ENCODE measurements at places on chromosomes 16 and 17.

GRCh38 chr16:83356266-83356665 lies 451.5 kb upstream of the HSBP1 start:
- DNase-seq, result no peak

- no peak for DNase-seq
Measured at GRCh38 chr16:73171380-73171779, 123.5 kb upstream of the ZFHX3 start.

GRCh38 chr16:4263504-4264436 lies 9.1 kb downstream of the TFAP4 start:
- no peak for DNase-seq

DNA sequence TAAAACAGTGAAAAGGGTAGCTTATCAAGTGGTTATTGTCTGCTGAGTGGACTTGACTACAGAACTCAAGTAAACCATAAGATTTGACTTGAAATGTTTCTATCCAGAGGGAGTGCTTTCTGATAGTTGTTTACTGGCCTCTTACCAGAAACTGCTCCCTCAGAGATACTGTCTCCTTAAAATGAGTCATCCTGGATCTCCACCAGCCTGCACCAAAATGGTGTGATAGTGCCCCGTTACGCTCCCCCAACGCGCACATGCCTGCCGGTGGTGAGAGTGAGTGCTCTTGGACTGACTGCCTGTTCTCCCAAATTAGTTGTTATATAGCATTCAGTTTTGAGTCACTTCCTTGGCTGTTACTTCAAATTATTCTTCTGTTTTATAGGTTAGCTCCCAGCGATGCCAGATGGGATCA lies 22.9 kb downstream of the PRCD start:
- no peak for DNase-seq

GRCh38 chr17:77274096-77274845 lies 133.5 kb downstream of the SEC14L1 start:
- DNase-seq, result no peak

DNA sequence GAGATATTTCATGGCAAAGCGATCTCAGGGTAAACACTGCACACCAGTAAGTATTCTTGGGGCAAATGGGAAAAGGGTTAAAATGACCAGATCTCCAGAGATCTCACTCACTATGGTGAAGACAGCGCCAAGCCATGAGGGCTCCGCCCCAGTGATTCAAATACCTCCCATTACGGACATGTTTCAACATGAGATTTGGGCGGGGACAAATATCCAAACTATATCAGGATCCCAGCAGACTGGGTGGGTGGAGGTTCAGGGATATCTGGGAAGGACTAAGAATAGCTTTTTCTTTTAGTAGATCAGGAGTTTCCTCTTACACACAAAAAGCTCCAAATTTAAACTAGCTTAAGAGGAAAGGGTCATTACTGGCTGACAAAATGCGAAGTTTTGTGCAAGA lies 181.7 kb downstream of the WWOX start:
- no peak for DNase-seq

DNA sequence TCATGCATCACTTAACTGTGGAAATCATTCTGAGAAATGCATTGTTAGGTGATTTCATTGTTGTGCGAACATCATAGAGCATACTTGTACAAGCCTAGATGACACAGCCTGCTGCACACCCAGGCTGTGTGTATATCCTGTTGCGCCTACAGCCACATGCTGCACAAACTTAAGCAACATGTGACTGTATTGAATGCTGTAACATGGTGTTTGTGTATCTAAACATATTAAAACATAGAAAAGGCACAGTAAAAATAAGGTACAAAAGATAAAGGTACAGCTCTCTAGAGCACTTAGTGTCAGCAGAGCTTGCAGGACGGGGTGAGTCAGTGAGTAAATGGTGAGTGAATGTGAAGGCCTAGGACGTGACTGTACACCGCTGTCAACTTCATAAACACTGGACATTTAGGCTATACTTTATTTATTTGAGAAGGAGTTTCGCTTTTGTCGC lies 11.9 kb downstream of the FOXK2 start:
- no peak for DNase-seq

DNA sequence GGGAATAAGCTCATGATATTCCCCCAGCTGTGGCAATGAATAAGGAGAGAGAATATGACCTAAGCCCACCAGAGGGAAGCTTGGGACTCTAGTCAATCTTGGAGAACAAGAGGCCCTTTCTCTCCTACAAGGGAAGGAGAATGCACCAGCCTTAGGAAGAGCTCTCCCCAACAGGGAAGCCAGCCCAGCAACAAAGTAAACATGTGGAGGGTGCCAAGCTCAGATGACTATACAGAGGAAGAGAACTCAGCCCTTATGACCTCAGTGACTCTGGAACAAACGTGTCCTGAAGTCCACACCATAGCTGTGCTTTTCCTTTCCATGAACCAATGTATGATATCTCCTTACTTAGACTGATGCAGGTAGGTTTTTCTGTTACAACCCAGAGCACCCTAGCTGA lies 219.7 kb downstream of the GSG1L start:
- DNase-seq, result no peak

DNA sequence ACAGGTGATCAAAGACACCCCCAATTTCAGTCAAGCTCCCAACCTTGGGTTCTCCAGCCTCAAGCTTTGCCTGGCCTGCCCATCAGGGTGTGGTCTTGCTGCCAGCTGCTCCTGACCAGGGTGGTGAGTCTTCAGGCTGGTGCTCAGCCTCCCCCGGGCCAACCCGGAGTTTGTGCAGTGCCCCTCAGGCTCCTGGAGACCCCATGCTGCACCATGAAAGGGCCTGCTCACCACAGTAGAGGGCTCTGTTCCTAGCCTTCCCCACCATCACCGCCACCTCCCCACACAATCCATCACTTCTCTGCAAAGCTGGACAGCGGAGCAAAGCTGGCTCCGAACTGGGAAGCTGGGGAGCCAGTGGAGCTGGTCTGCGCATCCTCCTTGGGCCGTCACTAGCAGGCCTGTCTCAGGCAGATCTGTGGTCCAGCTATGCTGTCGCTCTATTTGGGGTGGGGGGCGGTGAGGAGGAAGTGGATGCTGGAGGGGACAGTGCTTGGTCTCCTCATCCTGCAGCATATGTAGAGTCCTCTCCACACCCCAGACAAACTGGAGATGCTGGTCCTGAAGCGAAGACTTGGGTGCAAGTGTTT lies 88.5 kb upstream of the RPL38 start:
- no peak for DNase-seq

GRCh38 chr17:3867606-3868005 lies 21.6 kb upstream of the NCBP3 start:
- DNase-seq, result no peak

- DNase-seq, result no peak
Measured at GRCh38 chr17:68843522-68843921, 111.7 kb downstream of the ABCA8 start.

- DNase-seq, result no peak
Measured at GRCh38 chr16:50469744-50470321, 78.4 kb upstream of the NKD1 start.

GRCh38 chr16:2284001-2284770 lies 16.3 kb upstream of the RNPS1 start:
- DNase-seq, result no peak

- DNase-seq, result no peak
Measured at GRCh38 chr17:49520386-49521087, 25.4 kb downstream of the NGFR start.

GRCh38 chr17:41567317-41567716 lies 4.5 kb downstream of the KRT9 start:
- no peak for DNase-seq

- no peak for DNase-seq
Measured at GRCh38 chr17:78418326-78419026, 40.0 kb downstream of the PGS1 start.

- DNase-seq, result peak; percentile 29
Measured at GRCh38 chr16:11309895-11310633, 28.9 kb upstream of the PRM1 start.

GRCh38 chr17:2449486-2449885 lies 48.6 kb upstream of the MNT start:
- no peak for DNase-seq

- DNase-seq, result no peak
Measured at GRCh38 chr16:66240088-66240487, 126.4 kb upstream of the CDH5 start.

DNA sequence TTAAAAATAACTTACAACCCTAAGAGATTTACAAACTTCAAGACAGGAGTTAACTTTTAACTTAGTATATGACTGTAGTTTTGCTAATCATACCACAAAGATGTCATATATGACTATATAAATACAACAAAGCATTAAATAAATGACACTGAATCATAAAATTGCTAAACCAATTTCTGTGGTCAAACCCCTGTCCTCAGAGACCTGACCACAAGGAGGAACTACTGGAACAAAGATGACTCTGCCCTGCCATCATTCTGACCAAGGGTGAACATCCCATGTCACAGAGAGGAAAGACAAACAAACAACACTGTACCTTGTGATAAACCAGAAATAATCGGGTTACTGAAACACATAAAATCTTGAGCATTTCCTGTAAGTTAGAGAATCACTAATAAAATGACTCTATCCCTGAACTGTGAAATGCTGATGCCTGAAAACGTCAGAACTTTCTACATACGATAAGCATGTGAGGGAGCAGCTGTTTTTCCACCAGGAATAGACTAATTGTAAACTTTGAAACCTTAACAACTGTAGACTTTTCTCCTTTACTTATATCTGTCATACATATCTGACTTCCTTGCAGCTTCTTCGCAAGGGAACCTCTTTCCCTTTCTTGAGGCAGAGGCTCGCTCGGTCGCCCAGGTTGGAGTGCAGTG lies 47.9 kb downstream of the WDR59 start:
- no peak for DNase-seq

DNA sequence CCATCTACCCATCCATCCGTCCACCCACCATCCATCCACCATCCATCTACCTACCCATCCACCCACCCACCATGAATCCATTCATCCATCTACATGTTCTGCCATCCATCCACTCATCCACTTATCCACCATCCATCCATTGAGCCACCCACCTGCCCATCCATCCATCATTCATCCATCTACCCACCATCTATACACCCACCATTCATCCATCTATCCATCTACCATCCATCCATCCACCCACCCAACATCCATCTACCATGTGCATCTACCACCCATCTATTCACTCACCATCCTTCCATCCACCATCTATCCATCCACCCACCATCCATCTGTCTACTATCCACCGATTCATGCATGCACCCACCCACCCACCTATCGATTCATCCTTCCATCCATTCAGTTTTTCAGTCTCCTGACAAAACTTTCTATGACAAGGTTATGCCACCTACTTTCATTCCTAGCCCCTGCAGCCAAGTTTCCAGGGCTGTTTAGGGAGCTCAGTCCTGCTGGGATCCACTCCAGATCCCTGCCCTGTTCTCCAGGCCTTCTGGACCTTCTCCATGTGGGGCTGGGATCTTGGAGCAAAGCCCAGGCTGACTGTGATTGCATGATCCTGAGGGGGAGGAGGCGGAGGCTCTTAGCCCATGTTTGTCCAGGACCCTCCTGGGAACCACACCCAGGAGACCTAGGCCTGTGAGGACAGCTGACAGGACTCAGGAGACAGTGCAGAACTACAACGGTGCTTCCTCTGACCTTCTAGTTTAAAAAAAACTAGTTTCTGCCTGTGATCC lies 27.4 kb downstream of the BCO1 start:
- no peak for DNase-seq
